Motor neuron (in vitro differentiated cells): ENCODE measurements at places on chromosomes 11 and 22. TPM values are rescaled to one million over a fixed set of nuclear protein-coding genes. Genes with fewer than 3 reads are reported as not detected.

RAPSN gene
- total RNA-seq = 2.2 TPM in 1 of 2 replicates, not detected in the other

RPL27A gene
- 2,381 and 2,444 TPM in 2 replicates for total RNA-seq

APOL6 gene
- total RNA-seq = 4.8 and 8.3 TPM in 2 replicates

OR6T1 gene
- total RNA-seq = 0.18 and 0.42 TPM in 2 replicates

ZNF215 gene
- 2.8 and 3.3 TPM in 2 replicates for total RNA-seq

C22orf42 gene
- 0.71 and 0.73 TPM in 2 replicates for total RNA-seq

ANGPTL5 gene
- 0.10 and 0.22 TPM in 2 replicates for total RNA-seq

DNA sequence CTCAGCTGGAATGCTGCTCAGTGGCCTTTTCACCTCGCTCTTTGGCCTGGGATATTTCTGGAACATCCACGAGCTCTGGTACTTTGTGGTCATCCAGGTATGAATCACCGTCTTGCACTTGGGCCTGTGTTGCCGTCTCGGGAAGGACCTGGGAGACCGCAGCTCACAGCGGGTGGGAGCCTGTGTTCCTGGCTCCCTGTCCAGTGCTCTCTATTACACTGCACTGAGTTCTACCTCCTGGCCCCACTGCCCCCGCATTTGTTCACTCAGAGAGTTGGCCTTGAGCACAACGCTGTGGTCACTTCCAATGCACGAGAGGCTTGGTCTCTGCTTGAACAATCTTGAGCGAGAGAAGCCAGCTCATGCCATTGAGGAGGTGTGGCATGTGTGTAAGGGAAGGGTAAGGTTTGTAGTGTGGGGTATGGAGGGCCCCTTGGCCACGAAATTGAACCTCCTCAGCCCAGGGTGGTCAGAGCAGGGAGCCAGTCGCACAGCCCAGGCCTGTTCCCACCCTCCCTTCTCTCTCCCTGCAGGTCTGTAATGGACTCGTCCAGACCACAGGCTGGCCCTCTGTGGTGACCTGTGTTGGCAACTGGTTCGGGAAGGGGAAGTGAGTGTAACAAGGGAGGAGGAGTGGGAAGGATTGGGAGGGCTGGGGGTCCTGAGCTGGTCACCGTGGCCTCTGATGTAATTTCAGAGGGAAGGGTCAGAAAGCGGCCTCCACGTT is 16.2 kb downstream of the SLC37A2 start:
- no peak for ATAC-seq

DNA sequence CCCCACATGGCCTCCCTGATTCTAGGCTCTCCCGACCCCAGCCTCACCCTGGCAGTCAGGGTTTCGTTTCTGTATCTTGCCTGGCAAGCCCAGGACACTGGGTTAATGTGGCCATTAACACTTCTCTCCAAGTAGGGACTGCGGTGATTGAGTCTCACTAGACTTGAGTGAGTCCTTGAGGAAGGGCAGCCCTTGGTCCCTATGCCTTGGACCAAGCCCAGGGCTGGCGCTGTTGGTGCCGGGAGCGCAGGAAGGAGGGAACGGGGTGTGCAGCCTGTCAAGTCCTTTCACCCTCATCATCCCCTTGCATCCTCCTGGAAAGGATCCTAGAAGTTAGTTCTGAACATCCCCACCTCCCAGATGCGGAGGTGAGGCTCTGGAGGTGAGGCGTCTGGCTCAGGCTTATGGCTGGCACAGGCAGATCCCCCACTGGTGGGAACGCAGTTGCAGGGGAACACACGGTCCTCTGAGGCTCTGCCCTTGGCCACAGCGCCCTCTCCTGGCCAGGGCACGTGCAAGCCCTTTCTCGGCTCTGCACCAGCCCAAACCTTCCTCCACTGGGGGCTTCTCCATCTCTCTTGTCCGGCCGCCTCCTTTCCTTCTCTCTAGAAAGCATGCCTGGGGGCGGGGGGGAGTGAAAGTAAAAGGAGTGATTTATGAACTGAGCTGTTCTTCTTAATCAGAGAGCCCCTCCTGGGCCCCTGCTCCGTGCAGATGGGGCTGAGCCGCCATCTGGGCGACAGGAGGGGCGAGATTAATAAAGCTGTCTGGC is 56.7 kb downstream of the TP53I11 start:
- ATAC-seq = peak; percentile 98

- no peak for ATAC-seq
Observed at GRCh38 chr11:133181066-133181465, 351.2 kb downstream of the OPCML start.

- ATAC-seq = no peak
Observed at GRCh38 chr22:39449708-39450107, 7.1 kb upstream of the MGAT3 start.

DNA sequence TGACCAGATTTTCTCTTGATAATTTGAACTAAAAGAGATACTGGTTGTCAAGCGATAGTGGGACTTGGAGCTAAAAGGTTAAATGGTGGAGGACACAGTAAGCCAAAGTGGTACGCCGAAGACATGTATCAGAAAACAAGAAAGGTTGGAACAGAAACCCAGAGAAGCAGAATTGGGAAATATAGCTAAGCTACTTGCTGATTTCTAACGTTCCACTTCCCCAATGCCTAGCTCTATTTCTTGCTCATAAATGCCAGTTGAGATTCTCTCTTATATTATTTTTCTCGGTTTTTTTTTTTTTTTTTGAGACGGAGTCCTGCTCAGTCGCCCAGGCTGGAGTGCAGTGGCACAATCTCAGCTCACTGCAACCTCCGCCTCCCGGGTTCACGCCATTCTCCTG is 12.7 kb downstream of the TMEM41B start:
- no peak for ATAC-seq

DNA sequence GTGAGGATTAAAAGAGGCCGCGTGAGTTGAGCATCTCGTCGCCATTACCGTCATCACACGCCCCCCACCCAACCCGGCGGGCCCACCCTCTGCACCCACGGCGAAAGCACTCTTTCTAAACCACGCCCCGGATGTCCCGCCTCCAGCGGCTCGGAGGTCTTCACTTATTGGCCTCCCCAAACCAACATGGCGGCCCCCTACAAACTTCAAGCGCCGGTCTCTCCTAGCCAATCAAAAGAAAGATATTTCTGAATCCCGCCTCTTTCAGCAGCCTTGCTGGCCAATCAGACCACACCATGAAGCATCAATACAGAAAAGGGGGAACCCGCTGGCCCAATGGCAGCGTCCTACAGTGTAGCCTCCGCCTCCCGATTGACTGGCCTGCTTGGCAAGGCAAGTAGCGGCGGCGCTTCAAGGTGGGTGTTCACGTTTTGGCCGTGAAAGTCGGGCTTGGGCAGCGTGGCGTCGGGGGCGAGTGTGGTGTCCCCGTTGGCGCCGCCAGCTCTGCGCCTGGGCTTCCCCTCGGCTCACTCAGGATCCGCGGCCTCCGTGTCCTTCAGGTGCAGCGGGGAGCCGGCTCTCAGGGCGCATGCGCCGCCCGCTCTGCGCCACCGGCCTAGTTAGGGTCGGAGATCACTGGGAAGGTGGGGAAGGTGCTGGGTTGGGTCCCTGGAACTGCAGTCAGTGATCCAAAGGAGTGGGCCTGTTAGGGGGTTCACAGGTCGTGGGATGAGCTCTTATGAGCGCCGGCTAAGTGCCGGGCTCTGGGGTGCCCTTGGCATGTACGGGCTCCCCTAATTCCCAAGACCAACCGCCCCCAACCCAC is at the start of gene NDUFS8:
Gene NDUFS8 (plus strand): TSS at position 364 of the 826 bp plus-strand sequence. CDS start 1,471 bp downstream, outside the sequence.
- peak; percentile 96 for ATAC-seq

DNA sequence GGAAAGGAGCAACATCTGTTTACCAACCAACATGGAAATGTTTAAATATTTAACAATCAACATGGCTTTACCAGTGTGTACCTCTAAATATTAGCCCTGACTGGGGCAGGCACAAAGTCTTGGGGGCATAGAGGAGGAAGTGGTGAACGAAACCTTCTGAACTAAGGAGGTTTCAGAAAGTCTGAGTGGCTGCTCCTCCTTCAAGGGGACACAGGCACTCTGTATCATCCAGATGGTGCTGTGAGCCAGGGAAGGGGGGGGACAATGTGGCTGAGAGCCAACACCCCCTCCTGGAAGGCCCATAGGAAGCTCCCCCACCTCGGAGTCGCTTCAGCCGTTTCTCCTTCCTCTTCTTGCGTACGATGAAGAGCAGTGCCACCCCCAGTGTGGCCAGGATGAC is 107.7 kb downstream of the CEP164 start:
- ATAC-seq = no peak

DNA sequence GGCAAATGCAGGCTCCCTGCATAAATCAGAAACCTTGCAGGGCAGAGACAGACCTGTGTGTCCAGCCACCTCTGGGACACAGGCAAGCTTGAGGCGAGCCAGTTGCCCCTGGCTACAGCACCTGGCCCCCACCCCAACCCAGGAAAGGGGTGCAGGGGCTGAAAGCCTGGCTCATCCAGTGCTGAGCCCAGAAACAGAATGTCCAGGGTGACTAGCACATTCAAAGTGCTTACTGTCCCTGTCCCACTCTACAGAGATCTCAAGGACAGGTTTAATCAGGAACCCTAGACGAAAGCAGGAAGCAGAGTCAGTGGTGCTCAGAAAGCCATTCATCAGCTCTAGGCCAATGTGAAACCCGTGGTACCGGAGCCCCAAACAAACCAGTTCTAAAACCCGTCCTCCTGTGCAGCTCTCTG is 31.9 kb downstream of the PLEKHA7 start:
- no peak for ATAC-seq

- peak; percentile 12 for ATAC-seq
Observed at GRCh38 chr11:17475666-17476316, 854 bp downstream of the ABCC8 start.

- ATAC-seq = peak; percentile 54
Observed at GRCh38 chr11:14894657-14895598, 2.9 kb upstream of the CYP2R1 start.

DNA sequence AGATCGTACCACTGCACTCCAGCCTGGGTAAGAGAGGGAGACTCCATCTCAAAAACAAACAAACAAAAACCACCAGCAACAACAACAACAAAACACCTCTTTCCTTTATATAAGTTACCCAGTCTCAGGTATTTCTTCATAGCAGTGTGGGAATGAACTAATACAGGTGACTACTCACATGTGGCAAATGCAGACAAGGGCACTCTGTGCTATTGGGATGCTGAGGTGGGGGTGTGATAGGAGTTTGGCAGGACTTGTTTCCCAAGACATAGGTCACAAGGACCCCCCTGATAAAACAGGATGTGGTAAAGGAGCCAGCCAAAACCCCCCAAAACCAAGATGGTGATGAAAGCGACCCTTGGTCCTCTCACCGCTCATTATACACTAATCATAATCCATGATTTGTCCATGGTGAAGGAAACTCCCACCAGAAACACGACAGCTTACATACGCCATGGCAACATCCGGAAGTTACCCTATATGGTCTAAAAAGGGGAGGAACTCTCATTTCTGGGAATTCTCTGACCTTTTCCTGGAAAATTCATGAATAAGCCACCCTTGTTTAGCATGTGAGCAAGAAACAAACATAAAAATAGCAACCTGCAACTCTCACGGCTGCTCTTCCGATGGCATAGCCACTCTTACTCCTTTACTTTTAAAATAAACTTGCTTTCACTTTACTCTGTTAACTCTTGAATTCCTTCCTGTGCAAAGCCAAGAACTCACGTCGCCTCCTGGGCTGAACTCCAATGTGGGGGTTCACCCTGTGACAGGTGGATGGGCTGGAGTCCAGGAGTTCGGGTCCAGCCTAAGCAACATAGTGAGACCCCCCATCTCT is 18.8 kb upstream of the INCENP start:
- peak; percentile 11 for ATAC-seq

DNA sequence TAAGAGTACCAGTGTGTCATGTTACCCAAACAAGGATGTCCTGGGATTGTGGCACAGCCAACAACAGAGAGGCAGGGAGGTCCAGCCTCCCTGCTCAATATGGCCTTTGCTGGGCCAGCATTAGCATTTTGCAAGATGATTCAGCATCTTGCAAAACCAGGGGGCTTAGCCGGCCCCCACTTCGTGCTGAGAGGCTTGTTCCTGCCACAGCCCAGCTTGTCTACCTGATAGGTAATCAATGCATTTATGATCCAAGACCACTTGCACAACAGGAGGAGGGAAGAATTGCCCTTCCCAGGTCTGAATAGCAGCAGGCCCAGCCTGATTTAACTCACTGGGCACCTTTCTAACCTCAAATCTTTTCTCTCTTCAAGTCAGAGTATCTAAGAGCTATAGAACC is 189.0 kb upstream of the SYT13 start:
- no peak for ATAC-seq

- no peak for ATAC-seq
Observed at GRCh38 chr11:57359896-57360690, 20.9 kb downstream of the PRG3 start.

DNA sequence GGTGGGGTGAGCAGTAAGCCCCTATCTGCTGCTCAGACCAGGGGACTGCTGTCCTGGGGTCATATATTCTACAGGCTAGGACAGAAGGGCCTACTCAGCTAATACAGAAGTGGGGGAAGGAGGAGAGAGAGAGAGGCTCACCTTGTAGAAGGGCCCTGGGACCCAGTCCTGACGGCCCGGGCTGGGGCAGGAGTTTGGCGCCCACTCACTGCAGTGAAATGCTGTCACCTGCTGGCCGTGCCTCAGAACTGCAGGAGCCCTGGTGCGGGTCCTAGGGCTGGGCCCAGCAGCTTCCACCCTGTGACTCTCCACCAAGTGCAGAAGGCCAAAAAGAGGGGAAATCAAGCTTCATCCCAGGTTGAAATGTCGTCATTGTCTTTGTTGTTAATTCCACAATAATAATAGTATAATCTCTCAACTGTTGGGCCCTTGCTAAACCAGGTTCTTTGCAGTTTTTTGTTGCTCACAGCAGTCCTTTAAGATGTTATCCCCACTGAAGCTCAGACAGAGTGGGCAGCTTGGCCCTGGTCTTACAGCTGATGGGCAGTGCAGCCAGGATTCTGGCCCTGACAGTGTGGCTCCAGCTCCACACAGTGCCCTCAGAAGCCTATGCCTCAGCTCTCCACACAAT is 29.6 kb downstream of the TRIM29 start:
- peak; percentile 96 for ATAC-seq

GRCh38 chr11:126061707-126062678 is 673 bp downstream of the CDON start:
- peak; percentile 42 for ATAC-seq

DNA sequence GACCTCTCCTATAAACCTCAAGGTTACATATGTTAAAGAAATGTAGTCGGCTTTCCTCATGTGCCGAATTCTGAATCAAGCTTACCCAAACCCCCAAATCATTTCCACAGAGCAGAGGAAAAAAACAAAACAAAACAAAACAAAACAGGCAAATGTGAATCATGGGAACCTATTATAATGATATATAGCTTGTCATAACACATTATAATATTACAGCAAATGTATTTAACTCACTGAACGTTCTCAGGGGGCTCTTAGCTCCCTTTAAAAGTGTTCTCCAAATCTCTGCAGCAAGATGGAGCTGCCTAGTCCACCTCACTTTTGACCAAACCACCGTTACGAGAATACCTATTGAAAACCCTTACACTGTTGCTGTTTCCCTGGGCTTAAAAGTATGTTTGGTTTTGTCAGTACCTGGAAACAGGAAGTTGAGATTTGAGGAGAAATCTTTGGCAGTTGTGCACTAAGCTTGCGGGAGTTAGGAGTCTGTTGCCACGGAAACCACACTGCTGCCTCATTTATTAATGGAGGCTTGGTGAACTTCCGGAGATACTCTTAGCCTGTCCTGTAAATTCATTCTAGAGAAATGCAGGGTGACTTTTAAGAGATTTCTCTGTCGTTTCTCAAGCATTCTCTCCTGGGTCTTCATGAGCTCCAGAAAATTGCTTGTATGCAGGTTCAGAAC is 167.0 kb upstream of the RASSF10 start:
- ATAC-seq = peak; percentile 30
